Left kidney (tissue), 8 donors: ENCODE measurements at places on chromosomes 2 and 18. TPM values are rescaled to one million over a fixed set of nuclear protein-coding genes. Genes with fewer than 3 reads are reported as not detected.

LGALSL gene
- 41.8 TPM for polyA plus RNA-seq

REG1B gene
- not detected for polyA plus RNA-seq

DNA sequence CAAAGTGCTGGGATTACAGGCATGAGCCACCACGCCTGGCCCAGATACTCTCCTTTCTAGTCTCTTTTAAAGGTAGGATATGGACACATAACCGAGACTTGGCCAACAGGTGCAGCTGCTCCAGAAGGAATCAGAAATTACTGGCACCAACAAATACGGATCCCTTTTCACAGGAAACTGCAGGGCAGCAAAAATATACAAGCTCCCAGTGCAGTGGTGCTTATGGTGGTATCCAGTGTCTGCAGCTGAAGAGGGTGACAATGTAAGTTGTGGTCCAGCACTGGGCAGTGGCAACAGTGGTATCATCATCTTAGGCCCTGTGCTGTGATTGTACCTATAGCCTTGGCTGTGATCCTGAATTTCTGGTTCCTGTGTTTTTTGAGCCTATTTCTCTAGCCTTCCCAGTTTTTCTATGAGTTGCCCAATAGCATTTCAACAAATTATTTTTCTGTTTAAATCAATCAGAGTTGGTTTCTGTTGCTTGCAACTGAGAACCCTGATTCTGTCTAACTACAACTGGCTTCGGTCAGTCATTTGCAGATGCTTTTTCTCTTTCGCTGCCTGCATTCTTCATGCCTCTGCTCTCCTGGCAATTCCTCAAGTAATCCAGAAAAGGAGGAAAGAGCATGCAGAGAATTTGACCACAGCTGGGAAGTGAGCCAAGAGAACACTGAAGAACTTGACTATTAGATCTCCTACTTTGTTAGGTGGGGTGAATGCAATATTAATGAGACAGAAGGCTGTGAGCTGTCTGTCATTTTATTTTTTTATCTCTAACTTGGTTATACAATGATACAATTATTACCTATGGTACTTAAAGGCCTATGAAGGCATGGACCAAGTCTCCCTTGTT, 30.8 kb upstream of the EML4 start:
- DNase-seq, result no peak

GRCh38 chr2:38960609-38961320, 71.1 kb downstream of the ARHGEF33 start:
- no peak for DNase-seq

DNA sequence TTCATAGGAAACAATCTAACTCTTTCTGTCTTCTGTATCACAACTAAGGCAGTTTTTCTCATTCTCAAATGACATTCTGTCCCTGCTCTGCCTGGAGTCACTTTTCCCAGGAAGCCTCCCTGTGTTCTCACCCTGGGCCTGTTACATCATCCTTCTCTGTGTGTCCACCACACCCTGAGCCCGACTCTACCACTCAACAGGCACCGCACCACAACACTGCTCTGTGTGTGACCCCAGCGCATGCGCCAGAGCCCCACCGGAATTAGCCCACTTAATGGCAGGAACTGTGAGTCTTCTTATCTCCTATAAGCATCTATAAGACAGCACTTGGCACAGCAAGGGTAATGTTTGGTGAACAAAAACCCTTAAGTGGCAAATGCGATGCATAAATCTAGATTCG, 32.3 kb downstream of the TGFBRAP1 start:
- DNase-seq, result no peak

DNA sequence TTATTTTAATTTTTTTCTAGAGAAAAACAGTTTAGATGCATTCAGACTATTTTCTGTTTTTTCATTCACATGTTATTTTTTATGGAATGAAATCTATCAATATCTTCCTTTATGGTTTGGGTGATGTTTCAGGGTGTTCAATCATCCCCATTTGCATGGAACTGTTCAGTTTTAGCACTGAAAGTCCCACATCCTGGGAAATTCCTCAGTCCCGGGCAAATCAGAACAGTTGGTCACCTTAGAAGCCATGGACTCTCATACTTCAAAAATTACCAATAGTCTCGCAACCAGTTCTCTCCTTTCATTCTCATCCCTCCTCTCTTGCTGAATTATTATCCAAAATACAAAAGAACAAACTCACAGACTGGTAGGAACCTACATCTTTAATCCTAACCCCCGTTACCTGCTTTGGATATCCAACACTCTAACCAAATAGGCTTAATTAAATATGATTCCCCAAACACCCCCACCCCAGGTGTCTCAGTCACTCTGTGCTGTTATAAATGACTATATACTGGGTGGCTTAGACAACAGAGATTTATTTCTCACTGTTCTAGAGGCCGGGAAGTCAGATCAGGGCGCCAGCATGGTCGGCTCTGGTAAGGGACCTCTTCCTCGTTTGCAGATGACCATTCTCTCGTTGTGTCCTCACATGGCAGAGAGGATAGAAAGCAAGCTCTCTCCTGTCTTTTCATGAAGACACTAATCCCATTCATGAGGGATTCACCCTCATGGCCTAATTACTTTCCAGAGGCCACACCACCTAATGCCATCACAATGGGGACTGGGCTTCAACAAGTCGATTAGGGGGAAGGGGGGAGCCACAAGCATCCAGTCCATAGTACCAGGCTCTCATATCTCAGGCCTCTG, 57.7 kb upstream of the SLC1A4 start:
- no peak for DNase-seq

GRCh38 chr2:177733322-177733855, 339.2 kb downstream of the PDE11A start:
- no peak for DNase-seq

GRCh38 chr18:55425698-55426097, 162.3 kb downstream of the TCF4 start:
- no peak for DNase-seq

DNA sequence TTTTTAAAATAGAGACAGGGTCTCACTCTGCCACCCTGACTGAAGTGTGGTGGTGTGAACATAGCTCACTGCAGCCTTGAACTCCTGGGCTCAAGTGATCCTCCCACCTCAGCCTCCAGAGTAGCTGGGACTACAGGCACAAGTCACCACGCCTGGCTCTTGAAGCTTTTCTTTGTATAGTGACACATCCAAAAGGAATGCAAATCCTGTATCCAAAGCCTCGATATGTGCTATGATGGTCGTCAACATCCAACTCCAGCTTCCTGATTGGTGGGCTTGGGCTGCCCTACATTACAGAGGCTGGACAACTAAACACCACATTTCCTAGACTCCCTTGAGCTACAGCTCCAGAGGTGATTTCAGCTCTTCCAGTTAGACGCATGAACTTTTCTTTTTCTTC, 101.7 kb upstream of the PGAP1 start:
- no peak for DNase-seq

DNA sequence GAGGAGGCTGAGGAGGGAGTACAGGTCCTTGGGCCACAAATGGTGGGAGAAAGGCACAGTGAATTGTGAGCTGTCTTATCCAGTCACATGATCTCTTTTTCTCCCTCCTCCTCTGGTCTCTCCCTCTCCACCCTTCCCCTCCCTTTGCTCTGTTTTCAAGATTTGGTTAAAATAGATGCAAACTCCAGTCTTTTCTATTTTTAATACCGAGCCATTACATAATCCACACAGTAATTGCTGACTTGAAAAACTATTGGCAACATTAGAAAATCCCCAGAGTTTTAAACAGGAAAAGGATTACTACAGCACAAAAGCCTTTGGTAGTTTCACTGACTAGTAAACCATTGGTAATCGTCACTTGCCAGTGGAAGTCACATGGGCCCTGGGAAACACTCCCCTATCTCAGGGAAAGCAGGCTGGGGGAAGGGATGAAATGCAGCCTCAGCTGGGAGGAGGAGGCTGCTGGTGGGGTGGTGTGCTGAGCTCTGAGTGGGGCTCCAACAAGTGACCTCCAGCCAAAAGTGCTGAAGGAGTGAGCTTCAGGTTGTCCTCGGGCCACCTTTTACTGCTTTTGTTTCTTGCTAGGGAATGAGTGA, 57.4 kb upstream of the PCBP1 start:
- no peak for DNase-seq
